ENCODE measurements at places on chromosomes 1 and 21.

DNA sequence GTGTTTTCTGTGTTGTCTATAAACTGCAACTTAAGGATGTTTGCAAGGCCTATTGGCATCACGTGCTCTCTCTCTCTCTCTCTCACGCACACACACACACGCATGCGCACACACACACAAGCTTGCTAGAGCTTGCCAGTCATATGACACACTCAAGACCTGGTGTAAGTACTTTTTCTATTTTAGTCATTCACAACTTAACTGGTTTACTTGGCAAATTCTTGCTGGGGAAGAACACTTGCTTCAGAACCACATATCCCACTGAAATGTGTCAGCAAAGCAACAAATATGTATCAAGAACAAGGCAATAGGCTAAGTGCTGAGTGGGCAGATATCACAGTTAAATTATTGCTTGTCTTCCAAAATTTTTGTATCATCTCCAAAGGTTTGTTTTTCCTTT is 107.8 kb downstream of the DISC1 start:
- DNase-seq, result peak; percentile 32

DNA sequence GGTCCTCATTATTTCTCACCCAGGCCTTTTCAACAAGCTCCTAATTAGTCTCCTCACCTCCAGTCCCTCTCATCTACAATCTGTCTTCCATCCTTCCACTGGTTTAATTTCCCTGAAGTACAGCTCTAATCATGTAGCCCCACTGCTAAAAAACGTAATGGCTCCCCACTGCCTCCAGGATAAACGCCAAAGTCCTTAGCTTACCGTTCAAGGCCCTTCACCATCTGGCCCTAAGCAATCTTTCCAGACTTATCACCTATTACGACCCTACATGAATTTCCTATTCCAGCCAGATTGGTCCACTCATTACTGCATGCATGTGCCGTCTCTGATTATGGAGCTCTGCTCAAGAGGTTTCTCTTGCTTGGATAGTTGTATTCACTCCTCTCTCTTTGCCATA is 83.1 kb upstream of the DAB1 start:
- DNase-seq, result no peak

DNA sequence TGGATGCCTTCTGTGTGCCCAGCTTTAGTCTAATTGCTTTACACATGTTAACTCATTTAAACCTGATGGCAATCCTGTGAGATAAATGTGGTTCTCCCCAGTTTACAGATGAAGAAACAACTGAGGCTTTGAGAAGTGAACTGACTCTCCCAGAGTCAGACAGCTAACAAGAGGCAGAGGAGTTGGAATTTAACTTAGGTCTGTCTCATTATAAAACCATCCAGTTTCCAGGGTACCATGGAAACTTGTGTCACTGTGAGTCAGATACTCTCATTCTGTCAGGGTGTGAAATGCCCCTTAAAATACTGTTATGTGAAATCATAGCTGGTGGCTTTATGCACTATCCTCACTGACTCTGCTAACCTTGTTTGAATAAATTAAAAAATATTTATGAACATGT is 206.6 kb downstream of the PBX1 start:
- DNase-seq, result peak; percentile 82

DNA sequence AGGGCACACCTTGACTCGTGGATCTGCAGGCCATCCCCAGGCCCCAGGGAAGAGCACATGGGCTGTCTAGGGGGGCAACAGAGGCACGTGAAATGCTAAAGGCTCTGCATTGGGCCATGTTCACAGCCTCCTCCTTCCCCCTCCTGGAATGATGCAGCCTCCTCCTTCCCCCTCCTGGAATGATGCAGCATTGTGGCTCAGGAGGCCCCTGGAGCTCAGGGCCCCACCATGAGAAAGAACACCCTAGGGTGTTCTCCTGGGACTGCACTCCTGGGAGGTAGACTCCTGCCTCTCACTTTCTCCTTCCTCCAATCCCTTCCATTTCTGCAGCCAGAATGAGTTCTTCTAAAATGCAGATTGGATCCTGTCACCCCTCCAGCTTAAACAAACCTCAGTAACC is 1.5 kb upstream of the IGFN1 start:
- no peak for DNase-seq

DNA sequence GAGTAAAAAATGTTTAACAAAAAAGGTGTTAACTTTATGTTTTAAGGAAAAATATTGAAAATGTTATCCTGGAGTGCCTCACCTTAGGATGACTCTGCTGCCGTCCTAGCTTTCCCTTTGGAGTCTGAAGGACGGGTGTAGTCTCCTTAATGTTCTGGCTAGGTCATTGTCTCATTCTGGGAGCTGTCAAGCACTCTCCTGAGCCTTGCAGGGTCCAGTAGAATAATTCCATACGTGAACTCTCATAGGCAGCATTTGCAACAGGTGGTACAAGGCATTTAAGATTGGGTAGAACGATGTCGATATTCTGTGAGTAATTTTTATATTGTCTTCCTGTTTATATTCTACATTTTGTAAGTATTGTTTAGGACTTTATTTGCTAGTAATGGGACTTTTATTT is 283.6 kb upstream of the C1orf105 start:
- DNase-seq, result peak; percentile 58

DNA sequence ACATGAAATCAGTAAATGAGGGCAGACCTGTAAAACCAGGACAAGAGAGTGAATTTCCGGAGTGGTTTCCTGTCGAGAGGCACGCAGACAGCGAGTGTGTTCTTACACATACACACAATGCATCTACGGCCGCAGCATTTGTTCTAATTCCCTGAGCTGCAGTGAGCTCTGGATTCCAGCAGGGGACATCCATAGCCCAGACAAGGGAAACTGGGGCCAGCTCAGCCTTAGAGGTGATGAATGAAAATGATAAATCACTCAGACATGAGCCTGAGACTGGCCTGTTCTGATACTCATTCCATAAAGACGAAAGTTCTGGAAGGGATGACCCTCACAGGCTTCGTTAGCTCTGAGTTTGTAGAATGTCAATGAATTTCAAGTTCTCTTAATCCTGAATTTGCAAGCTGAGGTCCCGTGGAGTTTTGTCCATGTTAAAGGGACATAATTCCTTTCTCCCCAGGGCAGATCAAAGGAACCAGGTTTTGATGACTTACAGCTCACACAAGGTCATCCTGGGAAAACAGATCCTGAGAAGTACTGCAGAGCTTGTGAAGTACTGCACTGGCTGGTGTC is 207.9 kb upstream of the C1orf87 start:
- DNase-seq, result peak; percentile 93

DNA sequence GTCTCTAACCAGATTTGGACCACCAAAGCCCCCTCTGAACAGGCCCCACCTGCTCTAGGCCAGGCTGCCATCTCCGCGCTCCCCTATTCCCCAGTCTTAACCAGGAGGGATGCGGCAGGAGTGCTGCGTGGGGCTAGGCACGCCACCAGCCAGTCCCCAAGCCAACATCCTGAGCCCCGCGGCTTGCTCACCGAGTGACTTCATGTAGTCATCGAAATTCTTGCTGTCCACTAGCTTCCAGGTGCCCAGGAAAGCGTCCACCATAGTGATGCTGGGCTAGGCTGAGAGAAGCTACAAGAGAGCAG is 173 bp downstream of the FABP3 start:
- DNase-seq, result no peak

GRCh38 chr1:50967416-50968157 is 2.5 kb upstream of the CDKN2C start:
- DNase-seq, result peak; percentile 52

- DNase-seq, result peak; percentile 37
Observed at GRCh38 chr1:218383681-218384080, 38.5 kb downstream of the TGFB2 start.

DNA sequence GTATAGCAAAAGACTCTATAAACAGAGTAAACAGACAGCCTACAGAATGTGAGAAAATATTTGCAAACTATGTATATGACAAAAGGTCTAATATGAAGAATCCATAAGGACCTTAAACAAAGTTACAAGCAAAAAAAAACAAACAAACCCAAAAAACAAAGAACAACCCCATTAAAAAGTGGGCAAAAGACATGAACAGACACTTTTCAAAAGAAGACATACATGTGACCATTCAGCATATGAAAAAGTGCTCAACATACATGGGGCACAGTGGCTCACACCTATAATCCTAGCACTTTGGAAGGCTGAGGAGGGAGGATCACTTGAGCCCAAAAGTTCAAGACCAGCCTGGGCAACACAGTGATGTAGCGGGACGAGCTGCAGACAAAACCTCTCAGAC is 17.9 kb upstream of the OR2B11 start:
- no peak for DNase-seq

DNA sequence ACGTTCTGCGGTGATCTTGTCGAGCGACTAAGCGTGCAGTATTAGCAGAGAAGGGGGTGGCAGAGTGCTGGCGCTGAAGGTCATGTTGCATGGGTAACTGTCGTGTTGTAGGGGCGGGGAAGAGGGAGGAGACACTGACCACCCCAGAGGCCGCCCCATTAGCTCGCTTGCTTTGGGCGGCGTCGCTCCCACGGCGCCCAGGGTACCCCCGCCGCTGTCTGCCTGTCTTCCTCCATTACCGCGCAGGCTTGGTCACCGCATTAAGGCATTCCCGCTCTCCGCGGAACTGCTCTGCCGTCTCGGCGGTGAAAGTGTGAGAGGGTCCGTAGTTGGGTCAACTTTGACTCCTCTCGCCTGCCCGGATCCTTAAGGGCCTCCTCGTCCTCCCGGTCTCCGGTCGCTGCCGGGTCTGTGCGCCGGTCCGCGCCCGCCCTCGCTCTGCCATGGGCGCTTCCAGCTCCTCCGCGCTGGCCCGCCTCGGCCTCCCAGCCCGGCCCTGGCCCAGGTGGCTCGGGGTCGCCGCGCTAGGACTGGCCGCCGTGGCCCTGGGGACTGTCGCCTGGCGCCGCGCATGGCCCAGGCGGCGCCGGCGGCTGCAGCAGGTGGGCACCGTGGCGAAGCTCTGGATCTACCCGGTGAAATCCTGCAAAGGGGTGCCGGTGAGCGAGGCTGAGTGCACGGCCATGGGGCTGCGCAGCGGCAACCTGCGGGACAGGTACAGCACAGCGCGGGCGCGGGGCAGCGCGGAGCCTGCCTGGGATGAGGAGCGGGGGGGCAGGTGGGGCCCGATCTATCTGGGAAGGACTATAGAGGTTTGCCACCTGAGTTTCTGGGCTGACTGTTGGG is at the start of gene MTARC2:
Gene MTARC2 (plus strand): TSS at position 234 of the 846 bp plus-strand sequence. CDS start 210 bp downstream, at position 444.
- DNase-seq, result peak; percentile 71

DNA sequence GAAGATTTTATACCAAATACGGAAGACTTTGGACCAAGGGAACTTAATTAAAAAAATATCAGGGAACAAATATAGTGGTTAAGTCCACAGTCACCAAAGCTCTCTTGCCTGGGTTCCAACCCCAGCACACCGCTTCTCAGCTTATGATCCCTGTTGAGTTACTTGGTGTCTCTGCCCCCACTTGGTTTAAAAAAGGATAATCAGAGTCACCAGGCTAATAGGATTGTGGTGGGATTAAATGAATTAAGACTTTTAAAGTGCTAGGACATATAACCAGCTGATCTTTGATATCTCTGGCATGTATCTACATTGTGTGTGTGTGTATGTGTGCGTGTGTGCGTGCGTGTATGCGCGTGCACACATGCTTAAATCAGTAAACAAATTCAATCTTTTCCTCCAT is 474.7 kb upstream of the DAB1 start:
- DNase-seq, result no peak

DNA sequence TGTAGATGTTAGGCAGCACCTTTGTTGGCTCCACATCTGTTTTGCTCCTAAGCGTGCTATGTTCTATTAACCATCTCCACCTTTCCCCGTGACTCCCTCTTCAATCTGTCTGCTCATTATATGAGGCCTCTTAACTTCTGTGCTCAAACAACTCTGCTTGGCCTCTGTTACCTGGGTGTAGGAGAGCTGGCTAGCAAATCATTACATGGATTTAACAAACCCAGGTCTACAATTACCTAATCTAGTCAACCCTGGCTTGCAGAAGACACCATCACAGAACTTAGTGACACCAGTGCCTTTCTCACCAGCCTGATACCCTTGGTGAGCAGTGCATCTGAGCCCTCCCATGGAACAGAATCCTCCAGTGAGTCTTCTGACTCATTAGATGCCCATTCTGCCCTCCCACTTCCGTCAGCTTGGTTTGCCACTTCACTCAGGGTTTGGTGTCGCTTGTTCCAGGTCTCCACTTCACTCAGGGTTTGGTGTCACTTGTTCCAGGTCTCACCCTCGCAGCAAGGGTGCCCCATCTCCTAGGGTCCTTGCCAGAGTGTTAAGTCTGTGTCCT is 92.0 kb upstream of the KIF26B start:
- DNase-seq, result no peak

- no peak for DNase-seq
Observed at GRCh38 chr1:6928106-6928885, 143.0 kb downstream of the CAMTA1 start.

DNA sequence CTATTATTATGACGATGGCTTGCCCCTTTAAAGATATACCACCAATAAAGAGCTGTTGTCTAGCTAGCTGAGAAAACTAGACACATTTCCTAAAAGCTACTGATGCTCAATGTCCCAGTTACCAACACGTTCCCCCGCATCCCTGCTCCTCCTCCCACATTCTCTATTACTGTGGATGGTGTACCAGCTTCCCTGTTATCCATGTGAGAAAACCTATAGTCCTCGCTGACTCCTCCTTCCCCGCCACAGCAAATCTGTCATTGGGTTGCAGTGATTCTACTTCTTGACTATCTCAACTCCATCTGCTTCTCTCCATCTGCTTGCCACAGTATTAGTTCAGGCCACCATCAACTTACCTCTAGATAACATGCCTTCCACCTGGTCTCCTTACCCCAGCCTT is 337.5 kb downstream of the KCNH1 start:
- no peak for DNase-seq

DNA sequence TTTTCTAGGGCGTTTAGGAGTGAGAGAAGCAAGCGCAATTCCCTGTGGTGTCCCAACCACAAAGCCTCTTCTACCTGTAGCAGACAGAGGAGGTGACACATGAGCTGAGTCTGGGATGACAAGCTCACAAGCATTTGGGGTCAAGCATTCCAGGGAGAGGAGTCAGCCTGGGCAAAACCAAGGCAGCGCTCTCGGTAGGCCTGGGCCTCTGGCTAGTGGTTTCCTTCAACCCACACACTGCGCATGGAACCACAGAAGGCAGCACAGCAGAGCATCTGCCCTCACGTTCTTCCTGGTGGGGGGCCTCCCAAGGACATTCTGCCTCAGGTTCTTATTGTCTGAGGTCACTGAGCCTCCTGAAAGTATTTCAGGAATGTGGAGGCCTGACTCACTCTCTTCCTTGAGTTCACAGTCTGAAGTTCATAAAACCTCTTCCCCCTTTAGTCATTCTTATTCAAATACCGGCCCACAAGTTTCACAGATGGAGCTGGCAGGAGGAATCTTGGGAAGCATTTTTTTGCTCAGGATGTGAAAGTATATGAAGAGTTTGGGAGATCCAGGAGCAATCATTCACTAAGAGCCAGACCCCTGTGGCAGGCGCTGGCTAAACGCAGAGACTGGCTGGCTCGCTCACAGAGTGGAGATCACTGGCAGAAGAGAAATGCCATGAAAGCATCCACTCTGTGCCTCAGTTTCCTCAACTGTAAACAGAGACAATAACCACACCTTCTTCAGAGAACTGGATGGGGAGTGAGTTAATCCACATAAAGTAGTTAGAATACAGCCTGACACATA is 26.8 kb downstream of the CCN1 start:
- DNase-seq, result peak; percentile 98

- peak; percentile 81 for DNase-seq
Observed at GRCh38 chr21:26967062-26967913, at the start of gene ADAMTS5. ADAMTS5 (minus strand) TSS chr21:26967088; CDS start chr21:26966391, 697 bp downstream.
